ENCODE measurements at places on chromosomes 12 and 14.

GRCh38 chr12:53483979-53484377 lies 15.3 kb downstream of the MAP3K12 start:
- no peak for DNase-seq

GRCh38 chr12:92058664-92059063 lies 87.0 kb downstream of the BTG1 start:
- DNase-seq = no peak

GRCh38 chr14:100804558-100805309 lies 21.2 kb upstream of the MEG3 start:
- DNase-seq = no peak

GRCh38 chr14:69665631-69666030 lies 54.2 kb downstream of the SUSD6 start:
- DNase-seq = no peak

- no peak for DNase-seq
Observed at GRCh38 chr12:92470608-92471021, 232.2 kb upstream of the PLEKHG7 start.

DNA sequence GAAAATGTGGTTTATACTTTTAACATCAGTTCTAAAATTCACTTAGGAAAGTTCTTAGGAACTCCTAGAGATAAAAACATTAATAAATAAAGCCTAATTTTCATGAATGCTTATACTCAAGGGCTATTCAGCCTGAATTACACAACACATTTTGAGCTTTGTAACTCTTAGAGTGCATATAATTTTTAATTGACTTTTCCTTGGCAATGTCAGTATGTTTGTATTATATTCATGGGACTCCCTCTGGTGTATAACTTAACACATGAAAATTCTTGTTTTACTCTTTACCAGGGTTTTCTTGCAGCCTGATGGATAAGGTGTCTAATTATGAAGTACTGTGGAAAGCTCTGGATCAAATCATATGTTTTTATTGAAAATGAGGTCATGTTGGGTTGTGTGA lies 150.6 kb upstream of the HMGA2 start:
- DNase-seq = no peak

DNA sequence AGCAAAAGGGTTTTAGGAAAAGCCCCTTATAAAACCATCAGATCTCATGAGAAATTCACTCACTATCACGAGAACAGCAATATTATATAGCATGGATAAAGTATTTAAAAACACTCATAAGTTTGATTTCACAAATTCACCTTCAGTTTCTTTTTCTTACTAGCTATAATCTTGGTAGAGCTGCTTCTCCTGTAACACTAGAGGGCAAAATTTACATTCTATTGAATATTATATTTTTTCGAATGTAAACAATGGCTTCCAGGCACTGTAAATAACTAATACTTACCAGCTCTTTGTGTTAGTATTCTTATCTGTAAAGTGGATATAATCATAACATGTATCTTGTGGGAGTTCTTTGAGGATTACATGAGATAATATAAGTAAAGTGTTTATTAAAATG lies 259.6 kb downstream of the CCER1 start:
- DNase-seq = no peak

- no peak for DNase-seq
Observed at GRCh38 chr14:92644171-92644969, 104.1 kb downstream of the LGMN start.

GRCh38 chr12:67890726-67891258 lies 98.5 kb upstream of the IFNG-AS1 start:
- no peak for DNase-seq

- DNase-seq = peak; percentile 65
Observed at GRCh38 chr14:60151715-60152114, 13.5 kb downstream of the DHRS7 start.

GRCh38 chr12:122155705-122156104 lies 18.3 kb downstream of the IL31 start:
- DNase-seq = no peak

GRCh38 chr12:70581208-70581607 lies 56.0 kb downstream of the PTPRB start:
- DNase-seq = no peak

GRCh38 chr14:64434528-64434927 lies 30.8 kb upstream of the AKAP5 start:
- DNase-seq = no peak

All from NCI-H2029 treated with DMSO at 0.1 percent for 48 hours (cell line).